ENCODE measurements at places on chromosomes 1 and 21.
A peak's percentile ranks its signal among the peaks of the same experiment; 100 is the strongest.

DNA sequence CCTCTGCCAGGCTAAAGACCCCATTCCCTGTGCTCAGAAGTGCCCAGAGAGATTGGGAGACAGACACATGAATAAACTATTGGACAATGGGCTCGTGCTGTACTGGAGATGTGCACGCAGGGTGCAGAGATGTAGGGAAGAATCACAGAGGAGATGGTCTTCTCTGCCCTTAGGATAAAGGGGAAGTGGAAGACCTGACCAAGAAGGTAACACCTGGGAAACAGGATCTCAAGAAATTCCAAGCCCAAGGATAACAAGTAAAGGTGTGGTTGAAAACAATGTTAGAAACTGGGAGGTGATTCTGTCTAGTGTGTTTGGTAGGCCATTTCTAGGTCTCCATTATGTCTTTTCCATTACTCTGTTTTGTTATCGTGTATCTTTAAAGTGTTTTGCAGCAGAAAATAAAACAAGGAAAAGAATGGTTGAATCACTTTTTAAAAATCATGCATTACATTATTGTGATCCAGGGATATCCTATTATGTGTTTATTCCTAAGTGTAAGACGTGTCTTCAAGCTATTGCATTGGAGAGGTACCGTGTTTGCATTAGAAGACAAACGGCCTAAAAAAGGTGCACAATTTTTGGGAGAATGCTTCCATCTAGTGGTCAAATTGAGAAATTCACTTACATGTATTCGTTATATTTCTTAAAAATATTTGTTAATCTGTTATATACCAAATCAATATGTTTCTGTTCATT lies 40.8 kb upstream of the KCTD3 start:
- DNase-seq = no peak

- DNase-seq = no peak
These were observed 3.5 kb upstream of the LRRC38 start for GRCh38 chr1:13517193-13517812.

GRCh38 chr1:185412385-185413087 lies 95.5 kb upstream of the IVNS1ABP start:
- no peak for DNase-seq

- no peak for DNase-seq
These were observed 4.4 kb downstream of the JMJD4 start for GRCh38 chr1:227730630-227731151.

DNA sequence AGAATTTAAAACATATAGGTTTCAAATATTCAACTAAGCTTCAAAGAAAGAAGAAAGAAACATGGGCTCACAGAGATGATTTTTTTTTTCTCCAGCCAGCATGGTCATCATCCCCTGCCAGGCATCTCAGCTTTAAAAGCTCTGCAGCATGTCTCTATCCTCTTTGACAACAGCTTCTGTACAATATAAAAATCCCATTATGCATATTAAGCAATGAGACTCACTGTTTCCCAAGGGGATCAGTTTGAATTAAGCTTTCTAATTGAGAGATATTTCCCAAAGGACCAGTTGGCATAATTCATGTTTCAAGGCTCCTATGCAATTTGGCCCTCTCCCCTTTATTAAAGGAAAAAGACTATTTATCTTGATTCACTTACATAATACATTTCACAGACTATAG lies 220.3 kb downstream of the GRIK1 start:
- DNase-seq = no peak

DNA sequence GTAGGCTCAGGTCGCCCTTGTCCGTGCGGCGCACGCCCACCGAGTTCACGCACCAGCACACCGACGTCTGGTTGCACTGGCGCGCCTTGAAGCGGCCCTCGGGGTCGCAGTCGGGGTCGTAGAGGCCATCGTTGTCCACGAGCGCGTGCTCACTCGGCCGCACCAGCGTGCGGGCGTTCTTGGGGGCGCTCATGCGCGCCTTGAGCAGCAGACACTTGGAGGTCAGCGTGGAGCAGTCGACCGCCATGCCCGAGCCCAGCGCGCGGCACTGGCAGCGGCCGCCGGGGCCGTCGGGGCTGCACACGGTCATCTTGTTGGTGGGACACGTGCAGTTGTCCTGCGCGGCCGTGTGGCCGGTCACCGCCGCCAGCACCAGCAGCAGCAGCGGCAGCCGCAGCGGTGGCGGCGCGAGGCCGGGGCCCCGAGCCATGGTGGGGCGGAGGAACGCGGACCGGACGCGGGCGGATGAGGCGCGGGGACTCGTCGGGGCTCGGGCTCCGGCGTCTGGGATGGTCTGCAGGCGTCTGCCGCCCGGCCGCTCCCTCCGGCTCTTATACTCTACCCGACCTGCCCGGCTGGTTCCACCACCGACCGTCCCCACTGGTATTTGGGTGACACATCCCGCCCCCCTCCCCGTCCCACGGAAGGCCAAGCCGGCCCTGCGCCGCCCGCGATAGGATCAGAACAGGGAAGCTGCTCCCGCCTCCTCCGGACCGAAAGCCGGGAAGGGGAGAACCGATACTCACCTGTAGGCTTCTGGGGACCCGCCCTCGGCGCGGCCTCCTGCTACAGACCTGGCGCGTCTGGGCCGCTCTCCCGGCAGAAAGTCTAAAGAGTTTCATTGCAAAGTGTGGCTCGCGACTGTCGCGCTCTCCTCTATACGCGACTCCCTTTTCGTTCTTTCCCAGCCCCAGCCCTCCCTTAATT lies at the start of gene TACSTD2:
Gene TACSTD2, minus strand, starts transcription at position 526 of the 927 bp plus-strand sequence. Its CDS starts 96 bp downstream, at position 430.
- DNase-seq = no peak

GRCh38 chr1:230108580-230108979 lies 41.5 kb downstream of the GALNT2 start:
- DNase-seq = no peak

DNA sequence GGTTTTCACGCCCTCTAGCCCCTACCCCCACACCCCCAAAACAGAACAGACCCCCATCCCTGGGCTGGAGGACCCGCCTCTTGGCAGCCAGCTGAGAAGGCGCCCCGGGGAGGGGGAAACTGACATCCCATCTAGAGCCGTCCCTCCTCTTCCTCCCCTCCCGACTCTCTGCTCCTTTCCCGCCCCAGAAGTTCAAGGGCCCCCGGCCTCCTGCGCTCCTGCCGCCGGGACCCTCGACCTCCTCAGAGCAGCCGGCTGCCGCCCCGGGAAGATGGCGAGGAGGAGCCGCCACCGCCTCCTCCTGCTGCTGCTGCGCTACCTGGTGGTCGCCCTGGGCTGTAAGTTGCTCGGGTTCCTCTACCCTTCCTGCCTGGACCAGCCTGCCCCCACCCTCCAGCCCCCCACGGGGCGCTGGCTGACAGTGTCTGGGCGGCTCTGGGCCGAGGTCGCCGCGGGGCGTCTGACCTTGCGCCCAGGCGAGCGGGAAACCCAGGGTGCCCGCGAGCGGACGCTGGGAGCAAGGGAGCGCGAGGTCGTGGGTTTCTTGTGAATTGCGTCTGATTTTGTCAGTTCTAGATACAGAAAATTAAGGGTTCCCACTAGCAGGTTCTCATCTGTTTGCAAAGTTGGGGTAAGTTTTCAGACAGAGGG lies 618 bp downstream of the JAM2 start:
- DNase-seq = no peak

- DNase-seq = no peak
These were observed 269.4 kb downstream of the BACH1 start for GRCh38 chr21:29568020-29568697.

- DNase-seq = no peak
These were observed 92.1 kb downstream of the LRRC8C start for GRCh38 chr1:89725011-89725370.

DNA sequence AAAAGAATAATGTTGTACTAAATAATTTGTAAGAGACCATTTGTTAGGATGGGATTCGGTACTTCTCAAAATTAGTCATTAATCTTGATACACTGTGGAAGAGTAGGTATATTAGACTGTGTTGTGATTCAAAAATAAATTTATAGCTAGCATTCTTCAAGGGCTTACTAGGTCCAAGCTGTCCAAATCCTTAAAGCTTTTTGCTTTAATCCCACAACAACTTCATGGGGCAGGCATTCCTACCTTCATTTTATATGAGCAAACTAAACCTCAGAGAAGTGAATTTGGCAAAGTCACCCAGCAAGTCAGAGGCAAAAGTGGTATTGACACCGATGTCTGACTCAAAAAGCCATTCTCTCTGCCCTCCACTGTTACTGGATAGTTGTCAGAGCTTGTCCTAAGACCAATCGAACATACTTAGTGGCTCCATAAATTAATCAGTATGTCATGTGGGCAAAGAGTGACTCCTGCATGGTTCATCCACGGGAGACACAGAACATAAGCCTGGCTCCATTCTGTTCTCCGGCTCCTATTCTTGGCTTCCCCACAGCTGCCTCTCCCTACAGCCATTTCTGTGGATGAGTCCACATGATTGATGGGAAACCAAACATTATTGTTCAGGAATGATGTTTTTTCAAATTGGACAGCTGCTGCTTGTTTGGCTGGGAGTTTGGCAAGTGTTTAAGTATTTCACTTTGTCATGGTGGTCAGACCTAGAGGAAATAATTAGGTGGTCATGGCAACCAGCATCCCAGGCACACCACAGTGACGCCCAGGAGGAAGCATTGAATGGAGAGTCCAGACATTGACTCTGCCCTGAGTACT lies 133.4 kb upstream of the FGGY start:
- no peak for DNase-seq

GRCh38 chr21:32733990-32734613 lies 6.3 kb upstream of the SYNJ1 start:
- no peak for DNase-seq

GRCh38 chr1:234611225-234611846 lies 1.4 kb upstream of the IRF2BP2 start:
- no peak for DNase-seq

- no peak for DNase-seq
These were observed 82.6 kb downstream of the GDAP2 start for GRCh38 chr1:117846674-117847425.

- DNase-seq = no peak
These were observed 14.8 kb upstream of the KCNE2 start for GRCh38 chr21:34348890-34349519.

GRCh38 chr1:16235944-16236510 lies 956 bp downstream of the CPLANE2 start:
- DNase-seq = peak; percentile 22

DNA sequence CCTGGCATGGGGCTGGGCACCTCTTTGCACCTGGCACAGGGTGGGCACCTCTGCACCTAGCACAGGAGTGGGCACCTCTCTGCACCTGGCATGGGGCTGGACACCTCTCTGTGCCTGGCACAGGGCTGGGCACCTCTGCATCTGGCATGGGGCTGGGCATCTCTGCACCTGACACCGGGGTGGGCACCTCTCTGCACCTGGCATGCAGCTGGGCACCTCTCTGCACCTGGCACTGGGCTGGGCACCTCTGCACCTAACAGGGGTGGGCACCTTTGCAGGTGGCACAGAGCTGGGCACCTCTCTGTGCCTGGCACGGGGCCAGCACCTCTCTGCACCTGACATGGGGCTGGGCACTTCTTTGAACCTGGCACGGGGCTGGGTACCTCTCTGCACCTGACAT lies 29.4 kb upstream of the CCDC27 start:
- DNase-seq = no peak

DNA sequence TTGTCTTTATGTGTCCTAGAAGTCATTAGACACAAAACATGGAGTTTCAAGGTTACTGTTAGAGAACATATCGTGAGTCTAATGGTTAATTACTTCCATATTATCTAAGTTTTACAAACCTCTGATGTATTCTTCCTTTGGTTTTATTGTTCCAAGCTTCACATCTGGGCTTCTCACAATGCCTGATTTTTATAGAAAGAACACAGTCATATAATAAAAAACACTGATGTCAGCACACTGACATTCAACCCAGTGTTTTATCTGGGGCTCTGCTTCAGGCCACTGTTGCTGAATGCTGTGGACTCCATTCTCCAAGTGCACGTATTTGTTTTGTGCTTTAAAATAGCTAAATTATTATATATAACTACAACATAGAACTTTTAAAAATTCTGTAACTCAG lies 232.9 kb downstream of the SMYD3 start:
- DNase-seq = no peak

DNA sequence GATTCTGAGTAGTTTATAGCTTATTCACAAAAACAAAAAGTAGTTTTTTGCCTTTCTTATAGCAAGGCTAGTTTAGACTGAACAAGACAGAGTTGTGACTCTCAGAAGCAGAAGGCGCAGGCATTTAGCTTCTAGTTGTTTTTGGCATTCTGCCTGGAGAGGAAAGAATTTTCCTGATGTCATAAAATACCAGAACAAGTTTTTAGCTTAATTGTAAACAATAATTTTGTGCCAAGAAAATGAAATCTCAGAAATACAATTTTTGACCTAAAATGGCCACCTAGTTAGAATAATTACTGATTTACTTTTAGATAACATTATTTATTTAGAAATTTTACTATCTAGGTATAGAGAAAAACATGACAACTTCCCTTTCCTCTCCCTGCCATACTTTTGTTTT lies 1.0 kb downstream of the DNAJB4 start:
- DNase-seq = no peak

DNA sequence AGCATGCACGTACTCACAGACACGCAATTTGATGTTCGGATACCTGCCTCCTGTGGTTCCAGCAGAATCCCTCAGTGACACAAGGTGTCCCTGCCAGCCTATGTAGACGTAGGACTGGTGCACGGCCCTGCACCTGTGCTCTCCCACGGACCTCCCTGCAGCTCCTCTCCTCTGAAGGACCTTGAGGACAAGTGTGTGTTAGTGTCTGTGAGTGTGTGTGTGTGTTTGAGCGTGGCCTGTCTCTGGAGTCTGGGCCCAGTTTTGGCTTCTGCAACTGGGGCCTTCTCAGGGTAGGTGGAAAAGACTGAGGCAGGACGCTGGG lies 22.5 kb upstream of the DMBX1 start:
- no peak for DNase-seq

GRCh38 chr1:88740784-88741183 lies 56.7 kb downstream of the PKN2 start:
- DNase-seq = no peak

- DNase-seq = no peak
These were observed 9.4 kb downstream of the CORT start for GRCh38 chr1:10459184-10459583.

GRCh38 chr1:172380441-172381244 lies 39.8 kb upstream of the C1orf105 start:
- DNase-seq = no peak
